ENCODE measurements at places on chromosomes 2 and 18. TPM values are rescaled to one million over a fixed set of nuclear protein-coding genes. Genes with fewer than 3 reads are reported as not detected.

DNA sequence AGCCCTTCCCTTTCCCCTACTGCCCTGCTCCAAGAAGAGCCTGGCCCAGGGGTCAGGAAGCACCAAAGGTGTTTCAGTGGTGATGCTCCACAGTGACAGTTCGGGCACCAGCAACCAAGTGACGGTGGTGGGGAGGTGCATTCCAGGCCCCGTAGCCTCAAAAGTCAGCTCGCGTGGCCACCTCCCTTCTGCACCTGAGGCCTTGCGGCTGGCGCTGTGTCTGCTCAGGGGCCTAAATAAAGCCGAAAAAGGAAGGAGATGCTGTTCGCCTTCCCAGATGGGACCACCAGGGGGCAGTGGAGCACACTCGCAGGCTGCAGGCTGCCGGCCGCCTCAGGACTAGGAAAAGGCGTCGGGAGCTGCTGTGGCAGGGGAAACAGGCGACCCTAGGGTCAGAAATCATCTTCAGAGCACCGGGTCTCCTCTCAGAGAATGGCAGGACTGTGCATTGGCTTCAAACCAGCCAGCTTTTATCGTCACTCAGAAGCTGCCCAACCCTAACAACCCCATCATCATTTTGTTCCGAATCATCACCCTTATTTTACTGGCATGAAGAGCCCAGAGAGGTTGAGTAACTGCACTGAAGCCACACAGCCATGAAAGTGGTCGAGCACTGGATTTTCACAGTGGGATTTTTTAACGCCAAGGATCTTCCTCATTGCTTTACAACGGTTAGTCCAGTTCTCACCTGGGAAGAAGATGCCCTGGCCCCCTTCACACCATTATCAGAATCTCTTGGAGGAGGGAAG is 213.0 kb upstream of the CELF4 start:
- peak; percentile 89 for DNase-seq

- no peak for DNase-seq
Measured at GRCh38 chr18:24995755-24996154, 356.2 kb downstream of the ZNF521 start.

DNA sequence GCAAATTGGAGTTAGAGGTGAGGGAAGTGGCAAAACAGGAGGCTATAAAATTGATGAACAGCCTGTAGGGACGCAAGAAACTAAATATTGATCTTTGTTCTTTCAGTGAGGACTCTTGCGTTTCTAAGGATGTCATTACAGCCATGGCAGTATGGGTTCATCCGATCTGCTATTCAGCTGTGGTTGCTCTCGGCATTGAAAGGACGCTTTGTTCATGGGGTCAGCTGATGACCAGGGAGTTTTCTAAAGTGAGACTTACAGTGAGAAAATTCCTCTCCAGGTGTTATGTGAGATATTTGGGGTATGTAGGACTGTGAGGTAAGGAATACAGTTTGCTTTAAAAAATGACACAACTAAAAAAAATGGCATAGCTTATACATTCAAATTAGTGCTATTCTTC is 52.7 kb upstream of the PELI1 start:
- DNase-seq: no peak

DNA sequence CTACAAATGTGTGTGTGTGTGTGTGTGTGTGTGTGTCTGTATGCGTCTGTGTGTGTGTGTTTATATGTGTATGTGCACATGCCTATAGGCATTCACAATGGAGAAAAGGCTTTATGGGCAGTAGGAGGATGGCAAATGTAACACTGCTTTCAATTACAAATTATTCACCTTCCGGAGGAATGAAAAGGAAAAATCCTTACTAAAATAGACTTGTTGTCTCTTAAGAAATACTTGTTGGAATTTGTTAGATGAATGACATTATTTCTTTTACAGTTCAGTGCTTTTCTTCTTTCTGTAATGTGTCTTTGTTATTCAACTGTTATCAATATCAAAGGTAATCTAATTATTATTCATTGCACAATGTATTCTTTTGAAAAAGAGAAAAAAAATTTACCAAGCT is 874.3 kb downstream of the ERBB4 start:
- DNase-seq: no peak

DNA sequence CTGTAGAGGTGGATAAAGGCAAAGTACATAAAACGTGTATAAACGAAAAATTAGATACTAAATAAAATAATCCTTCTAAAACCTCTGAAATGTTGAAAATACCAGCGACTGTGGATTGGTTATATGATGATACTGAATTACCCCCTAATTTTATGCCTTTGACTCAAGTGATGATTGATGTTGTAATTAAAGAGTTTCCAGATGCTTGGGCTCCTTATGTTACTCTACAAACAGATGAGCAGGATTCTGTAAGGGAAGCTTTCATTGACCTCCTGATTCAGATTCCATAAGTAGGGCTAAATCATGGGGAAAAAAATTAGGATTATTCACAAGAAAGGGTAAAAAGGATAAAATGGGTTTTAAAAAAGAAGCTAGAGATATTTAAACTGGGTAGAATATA is 418.2 kb upstream of the SLC39A10 start:
- DNase-seq: no peak

- DNase-seq: no peak
Measured at GRCh38 chr2:134258684-134259388, 5.0 kb downstream of the MGAT5 start.

DNA sequence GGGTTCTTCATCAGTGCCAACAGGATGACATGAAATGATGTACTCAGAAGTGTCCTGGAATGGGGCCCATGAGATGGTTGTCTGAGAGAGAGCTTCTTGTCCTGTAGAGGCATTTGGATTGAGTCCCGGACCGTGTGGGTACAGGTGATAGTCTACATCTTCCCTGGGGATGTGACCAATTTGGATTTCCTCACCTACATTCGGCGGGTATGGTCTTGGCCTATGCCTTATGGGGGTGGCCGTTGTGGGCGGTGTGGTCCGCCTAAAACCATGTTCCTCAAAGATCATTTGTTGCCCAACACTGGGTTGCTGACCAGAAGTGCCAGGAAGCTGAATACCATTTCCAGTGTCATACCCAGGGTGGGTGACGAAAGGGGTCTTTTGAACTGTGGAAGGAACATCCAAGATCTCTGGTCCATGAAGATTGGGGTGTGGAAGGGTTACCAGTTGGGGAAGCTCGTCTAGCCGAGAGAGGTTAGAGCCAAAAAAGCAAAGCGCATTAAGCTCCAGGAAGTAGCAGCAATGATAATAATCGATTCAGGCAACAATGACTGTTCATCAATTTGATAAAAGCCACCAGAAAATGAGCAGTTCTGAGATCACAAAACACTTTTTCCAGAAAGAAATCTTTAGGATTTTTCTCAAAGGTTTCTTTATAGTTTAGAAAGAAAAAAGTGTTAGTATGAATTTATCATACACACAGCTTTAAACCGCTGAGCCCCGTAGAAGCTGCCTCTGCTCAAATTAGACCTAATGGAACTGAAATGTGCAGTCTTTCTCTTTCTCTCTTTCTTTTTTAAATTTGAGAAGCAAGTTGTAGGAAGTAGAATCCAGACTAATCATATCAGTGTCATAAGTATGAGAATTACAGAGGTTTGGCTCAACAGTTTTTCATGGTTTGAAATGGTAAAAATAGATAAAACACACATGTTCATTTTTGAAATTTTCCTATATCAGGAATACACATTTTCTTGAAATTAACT is 60.3 kb downstream of the ATIC start:
- DNase-seq: no peak

DNA sequence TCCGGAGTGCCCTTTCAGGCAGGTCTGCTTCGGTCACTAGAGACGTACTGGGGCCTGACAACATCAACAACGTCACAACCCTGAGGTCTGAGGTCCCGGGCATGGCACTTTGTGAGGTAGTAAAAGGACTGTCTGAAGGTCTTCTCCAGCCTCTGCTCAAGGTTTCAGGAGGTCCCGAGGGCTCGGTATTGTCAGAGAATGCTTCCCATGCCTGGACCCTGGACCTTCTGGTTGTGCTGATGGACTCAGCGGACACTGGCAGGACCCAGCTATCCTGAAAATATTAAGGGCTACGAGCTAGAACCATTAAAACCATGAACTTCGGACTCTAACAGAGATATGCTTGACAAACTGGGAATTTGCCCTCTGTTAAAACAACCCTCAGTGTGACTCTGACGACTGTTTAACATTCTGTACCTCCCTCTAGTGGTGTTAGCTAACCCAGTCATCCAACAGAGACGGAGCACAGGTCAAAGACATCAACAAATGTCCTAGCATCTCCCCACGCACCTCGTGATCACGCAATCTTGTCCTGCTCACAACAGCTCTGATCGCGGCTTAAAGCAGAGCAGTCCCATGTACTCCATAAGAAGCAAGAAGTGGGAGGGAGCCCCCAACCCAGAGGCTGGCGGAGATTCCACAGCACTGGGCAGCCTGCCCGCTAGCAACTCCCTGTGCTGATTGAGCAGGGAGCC is 96.5 kb downstream of the CCDC93 start:
- no peak for DNase-seq

- no peak for DNase-seq
Measured at GRCh38 chr2:101114268-101114783, 36.9 kb downstream of the TBC1D8 start.

- DNase-seq: peak; percentile 71
Measured at GRCh38 chr2:100381240-100381639, 36.2 kb downstream of the CHST10 start.

DNA sequence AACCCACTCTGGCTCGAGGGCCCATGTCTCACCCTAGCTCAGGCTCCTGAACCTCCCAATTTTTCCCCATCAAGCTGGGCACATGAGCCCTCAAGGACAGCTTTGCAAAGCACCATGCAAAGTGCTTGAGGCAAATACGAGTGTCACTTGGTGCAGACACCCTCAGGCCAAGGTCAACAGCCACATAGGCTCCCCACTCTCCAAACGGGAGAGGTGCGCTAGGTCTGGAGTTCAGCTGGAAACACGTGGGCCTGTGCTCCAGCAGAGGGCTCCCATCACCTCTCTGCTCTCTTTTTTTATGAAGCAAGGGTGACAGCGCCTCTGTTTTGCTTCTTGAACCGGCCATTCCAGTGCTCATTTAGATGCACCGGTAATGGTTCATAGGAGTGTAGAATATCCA is 11.9 kb upstream of the ARHGAP25 start:
- no peak for DNase-seq

DNA sequence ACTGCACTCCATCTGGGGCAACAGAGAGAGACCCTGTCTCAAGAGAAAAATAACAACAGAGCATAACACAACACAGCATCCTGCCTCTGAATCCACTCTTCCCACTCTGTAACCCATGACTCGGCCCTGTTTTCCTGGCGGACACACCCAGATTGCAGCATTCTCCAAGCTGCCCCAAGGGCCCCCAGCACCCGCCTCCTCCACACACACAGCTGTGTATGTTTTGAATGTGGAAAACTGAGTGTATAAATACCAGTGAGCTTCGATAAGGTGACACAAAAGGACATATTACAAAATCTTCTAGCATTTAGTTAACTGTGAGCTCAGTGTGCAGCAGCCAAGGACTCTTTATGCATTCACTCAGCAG is 13.0 kb downstream of the IMPA2 start:
- DNase-seq: no peak

DNA sequence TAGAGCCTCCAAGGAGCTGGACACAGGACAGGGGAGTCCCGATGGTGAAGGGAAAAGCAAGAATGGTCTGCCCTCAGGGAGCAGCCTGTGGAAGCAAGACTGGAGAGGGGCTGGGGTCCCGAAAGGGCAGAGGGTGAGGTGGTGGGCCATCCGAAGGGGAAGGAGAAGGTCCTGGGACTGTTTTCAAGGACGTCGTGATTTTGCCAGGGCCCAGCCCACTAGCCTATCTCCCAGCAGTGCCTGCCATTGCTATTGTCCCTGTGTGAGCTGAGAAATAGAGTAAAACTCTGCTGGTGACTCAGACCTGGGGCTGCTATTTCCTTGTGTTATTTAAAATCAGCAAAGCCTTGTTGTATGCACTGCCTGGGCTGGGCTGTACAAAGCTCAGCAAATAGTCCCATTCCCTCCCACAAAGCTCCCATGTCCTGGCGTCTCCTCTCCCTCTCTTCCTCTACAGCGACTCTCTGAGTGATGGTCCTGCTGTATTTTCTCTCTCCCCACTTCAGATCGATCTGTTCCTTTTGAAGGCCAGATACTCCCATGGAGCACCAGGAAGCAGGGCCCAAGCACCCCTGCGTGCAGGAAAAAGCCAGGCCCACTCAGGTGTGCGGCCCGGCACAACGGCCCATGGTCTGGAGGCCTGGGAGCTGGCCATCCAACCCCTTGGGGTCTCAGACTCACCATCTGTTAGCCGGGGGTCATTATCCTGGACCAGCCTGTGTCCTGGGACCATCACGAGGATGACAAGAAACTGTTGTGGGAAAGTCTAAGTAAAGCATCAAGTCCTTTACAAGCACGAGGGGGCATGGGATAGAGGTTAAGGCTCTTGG is 65.0 kb upstream of the OTOF start:
- no peak for DNase-seq

DNA sequence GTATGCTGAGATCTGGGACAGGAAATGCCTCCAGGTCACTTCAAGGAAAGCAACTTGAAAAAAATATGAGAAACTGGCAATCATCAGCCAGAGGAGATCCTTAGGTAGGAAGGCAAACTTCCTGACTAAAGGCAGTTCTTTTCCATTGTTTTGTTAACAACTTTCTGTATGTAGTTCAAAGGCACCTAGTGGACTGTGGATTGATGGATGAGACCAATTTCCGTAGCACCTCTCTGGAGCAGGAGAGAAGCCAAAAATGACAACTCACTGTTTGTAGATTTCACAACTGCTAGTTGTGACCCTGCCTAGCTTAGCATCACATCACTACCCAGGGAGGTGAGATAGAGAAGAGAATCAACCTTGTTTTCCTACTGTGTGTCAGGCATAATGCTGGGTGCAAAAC is 21.8 kb upstream of the NOSTRIN start:
- no peak for DNase-seq

Gene ZNF521
- total RNA-seq: 54.1 TPM

Gene ASXL3
- total RNA-seq: 36.7 TPM

Gene PRKAG3
- total RNA-seq: 2.9 TPM

Gene CNDP2
- total RNA-seq: 197 TPM

Gene ECEL1
- total RNA-seq: 9.5 TPM

Gene ALPG
- total RNA-seq: not detected

Gene GEN1
- total RNA-seq: 19.6 TPM

Gene ZSWIM2
- total RNA-seq: not detected

Gene FAM110C
- total RNA-seq: 6.4 TPM

Gene SPP2
- not detected for total RNA-seq

Gene CHST9
- total RNA-seq: 2.4 TPM

Gene FTCDNL1
- 2.1 TPM for total RNA-seq

Gene STPG4
- not detected for total RNA-seq

Data from mesothelial cell of epicardium (in vitro differentiated cells).